ENCODE measurements at places on chromosomes 6 and 20.

DNA sequence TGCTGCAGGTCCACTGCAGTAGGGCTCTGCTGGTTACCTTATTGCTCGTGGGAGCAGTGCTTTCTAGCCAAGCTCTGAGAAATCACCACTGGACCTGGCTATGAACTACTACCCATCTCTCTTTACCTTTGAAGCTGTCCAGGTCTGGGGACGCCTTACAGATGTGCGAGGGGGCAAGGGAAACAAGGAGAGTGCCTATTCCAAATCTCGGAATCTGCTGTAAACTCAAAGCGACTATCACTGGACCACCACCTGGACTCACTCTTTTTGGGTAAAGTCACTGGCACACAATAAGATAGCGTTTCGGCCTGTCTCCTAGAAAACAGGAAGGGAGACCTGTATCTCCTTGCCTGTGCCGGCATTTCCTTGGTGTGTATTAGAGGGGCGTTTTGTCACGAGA, 5.3 kb downstream of the NRN1 start:
- no peak for DNase-seq

GRCh38 chr20:14948416-14948815, 611.0 kb upstream of the FLRT3 start:
- no peak for DNase-seq

DNA sequence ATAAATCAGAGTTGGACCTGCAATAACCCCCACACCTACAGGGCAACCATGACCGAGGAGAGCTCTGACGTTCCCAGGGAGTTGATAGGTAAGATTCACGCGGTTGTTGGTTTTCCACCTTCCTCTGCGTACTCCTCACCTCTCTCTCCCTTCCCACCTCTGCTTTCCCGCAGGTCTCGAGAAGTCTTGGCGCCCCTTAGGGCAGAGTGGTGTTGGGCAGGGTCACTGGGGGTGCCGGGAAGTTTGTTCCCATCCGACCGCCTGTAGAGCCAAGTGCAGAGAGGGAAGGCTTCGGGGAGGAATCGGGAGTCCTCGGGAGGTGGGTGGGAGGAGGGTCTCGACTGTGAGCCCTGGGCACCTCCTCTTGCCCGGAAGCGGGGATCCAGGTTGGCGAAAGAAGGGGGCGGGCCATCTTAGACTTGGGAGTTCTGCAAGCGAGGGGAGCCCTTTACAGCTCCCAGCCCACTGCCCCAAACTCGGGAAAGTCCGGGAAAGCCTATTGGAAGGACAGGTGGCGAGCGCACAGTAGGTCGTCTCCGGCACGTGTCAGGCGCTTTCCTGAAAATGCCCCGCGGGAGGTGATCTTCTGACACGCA, 672 bp downstream of the CARMIL1 start:
- no peak for DNase-seq

DNA sequence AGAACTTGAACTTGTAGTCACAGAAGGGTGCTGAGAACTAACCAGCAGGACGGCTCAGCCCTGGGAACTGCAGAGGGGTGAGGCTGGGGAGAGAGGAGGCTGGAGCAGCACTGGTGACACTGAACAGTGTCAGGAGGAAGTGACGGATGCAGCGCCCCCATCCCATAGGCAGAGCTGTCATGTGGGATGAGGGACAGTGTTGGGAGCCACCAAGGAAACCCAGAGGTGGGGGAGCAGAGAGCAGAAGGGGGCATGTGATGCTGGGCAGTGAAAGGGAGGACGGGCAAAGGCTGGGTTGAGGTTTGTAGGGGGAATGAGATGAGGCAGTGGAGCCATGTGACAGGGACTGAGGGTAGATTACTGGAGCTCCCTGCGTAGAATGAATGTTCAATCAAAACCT, 2.1 kb downstream of the HLA-DPB1 start:
- no peak for DNase-seq

DNA sequence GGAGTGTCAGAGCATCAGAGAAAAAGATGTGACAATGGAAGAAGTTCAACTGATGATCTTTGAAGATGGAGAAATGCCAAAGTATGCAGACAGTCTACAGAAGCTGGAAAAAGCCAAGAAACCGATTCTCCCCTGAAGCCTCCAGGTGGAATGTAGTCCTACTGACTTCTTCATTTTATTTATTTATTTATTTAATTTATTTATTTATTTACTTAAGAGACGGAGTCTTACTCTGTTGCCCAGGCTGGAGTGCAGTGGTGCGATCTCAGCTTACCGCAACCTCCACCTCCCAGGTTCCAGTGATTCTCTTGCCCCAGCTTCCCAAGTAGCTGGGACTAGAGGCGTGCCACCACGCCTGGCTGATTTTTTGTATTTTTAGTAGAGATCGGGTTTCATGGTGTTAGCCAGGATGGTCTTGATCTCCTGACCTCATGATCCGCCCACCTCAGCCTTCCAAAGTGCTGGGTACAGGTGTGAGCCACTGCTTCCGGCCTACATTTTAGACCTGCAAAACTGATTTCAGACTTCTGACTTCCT, 2.2 kb upstream of the RPF2 start:
- no peak for DNase-seq

- no peak for DNase-seq
Measured at GRCh38 chr20:36093025-36093803, 61.3 kb upstream of the EPB41L1 start.

Measured in hindlimb muscle (tissue), 1 donor.